Activated CD8-positive, alpha-beta memory T cell treated with anti-CD3 and anti-CD28 coated beads for 24 hours (primary cell): ENCODE measurements at places on chromosomes 1 and 21.

DNA sequence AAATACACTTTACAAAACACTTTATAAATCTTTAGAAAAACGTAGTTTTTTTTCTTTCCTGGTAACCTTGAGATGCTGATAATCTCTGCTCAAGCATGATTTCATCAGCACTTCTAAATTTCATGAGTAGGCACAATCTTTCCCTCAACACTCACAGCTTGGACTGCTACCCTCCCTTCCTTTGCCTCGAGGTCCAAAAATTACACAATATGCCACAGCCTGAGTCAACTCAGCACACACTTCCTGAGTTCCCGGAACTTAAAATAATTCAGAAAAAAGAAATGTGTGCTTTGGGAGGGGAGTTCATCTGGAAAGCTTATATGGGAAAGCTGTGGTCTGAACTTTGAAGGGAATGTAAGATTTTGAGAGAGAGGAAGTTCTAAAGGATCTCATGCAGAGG, 5.9 kb downstream of the CLCA2 start:
- no peak for DNase-seq

GRCh38 chr1:245441689-245442088, 286.9 kb downstream of the KIF26B start:
- no peak for DNase-seq

- no peak for DNase-seq
These were observed 3.3 kb downstream of the RAVER2 start for GRCh38 chr1:64748222-64748621.

DNA sequence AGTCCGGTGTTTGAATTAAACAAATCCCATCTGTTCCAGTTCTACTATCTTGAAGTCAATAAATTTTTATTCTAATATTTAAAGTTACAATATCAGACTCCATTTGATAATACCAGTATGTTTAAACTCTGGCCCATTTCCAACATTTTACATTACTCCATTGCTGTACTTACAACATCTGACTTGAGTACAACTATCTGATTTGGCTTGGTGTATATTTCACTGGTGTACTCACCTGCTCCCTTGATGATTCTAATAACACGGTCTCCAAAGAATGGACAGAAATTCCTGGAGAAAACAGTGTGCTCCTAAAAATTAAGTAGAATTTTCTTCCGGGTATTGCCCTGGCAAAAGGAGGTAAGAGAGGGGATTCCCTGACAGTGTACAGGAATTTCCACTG, 680.5 kb upstream of the ADAMTS5 start:
- no peak for DNase-seq

DNA sequence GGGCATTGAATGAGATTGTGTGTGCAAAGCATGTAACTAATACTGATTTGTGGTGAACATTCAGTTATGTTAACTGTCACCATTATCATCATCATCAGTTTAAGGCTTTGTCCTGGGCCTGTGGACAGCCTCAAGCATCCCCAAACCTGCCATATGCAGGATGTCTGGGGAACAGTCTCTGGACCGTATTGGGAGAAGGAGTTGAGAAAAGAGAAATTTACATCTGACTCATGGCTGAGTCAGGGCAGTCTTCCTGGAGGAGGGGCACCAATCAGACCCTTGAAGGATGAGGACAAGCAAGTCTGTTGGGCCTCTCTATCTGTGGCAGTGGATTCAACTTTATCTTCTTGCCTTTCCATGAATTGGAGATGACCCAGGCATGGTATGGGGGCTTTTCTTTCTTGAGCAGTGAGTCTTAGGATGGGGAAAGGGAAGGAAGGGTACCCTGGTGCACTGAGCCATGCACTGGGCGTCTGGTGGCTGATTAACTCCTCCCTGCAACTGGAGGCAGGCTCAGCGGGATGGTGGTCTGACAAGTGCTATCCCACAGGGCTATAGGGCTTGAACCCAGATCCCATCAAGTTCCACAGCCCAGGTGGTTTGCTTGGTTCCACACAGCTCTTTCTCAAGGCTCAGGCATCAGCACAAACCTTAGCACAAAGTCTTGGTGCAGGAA, 2.9 kb downstream of the PADI3 start:
- DNase-seq = no peak

- no peak for DNase-seq
These were observed 319.2 kb upstream of the SPAG17 start for GRCh38 chr1:118504221-118504644.

- no peak for DNase-seq
These were observed 5.6 kb downstream of the CAMK2N1 start for GRCh38 chr1:20480243-20480944.

DNA sequence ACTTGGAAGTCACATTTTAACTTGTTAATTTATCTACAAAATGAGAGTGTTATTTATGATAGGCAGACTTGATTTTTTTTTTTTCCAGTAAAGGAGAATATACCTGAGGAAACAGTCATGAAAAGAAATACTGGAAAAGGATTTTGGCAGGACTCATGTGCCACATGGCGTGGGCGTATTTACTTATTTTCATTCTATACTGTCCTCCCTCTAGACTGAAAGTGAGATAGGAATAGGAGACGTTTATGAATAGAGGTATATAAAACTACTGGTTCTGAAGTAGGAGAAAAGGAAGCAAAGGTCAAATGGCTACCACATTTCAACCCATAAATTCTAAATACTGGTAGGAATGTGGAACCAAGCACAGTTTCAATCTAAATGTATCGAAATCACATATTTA, 94.8 kb upstream of the MPC2 start:
- DNase-seq = no peak

GRCh38 chr1:211372463-211372862, 45.8 kb downstream of the TRAF5 start:
- DNase-seq = no peak

DNA sequence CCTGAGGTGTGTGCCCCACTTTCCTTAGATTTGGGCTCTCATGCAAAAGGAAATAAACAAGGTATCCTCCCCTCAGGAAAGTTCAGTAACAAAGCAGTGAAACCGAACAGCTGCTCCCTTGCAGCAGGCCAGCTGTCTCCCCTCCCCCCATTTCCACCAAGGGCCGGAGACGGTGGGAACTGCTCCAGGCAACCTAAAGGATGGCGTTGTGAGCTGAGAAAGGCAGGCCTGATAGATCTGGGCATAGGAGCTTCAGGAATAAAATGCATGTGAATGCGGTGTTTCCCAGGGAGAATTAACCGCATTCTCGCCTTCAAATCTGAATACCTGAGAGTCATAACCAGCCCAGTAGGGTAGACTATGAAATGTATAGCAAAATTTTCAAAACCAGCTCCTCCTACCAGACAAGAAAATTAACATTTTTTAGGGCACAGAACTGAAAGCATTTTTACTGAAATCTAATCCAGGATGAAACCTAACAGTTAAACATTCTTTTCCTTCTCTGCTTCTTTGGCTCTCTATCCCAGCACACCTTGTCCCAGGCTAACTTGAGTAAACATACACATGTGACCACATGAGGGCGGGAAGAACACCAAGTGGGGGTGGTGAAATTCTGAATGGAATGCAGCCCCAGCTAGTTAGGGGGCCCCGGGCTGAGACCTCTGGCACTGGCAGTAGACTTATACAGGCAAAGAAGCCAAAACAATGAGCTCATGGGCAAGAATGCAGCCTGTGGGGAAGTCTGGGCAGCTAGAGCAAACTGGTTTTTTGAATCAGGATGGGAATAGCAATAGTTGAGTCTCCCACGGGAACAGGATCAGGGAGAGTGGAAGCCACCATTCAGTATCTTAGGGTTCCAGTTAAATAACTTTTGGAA, 11.5 kb downstream of the MCL1 start:
- peak; percentile 88 for DNase-seq

DNA sequence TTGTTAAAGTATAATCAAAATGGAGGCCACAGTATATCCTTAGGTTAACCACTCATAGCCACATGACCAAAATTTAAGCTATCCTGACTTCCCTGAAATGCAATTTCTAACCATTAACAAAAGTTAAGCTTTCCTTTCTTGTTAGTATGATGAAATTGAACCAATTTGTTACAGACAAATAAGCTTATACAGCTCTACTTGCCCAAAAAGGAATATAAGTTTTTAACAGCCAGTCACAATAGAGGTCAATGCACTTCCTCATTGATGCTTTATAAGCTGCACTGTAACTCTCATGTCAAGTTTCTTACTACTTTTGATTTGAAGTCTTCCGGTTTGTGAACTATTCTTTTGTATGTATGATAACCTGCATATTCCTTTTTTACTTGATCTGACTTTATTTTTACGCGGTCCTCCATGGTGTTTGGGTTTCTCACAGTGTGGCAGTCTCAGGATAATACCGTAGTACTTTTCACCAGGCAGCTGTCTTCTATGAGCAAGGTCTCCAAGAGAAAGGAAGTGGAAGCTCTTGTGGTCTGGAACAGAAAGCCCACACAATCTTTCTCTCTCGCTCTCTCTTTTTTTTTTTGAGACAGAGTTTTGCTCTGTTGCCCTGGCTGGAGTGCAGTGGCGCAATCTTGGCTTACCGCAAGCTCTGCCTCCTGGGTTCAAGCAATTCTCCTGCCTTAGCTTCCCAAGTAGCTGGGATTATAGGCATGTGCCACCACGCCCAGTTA, 331.6 kb downstream of the SRGAP2C start:
- DNase-seq = no peak

GRCh38 chr1:52264530-52265115, 101.4 kb downstream of the CC2D1B start:
- DNase-seq = no peak

DNA sequence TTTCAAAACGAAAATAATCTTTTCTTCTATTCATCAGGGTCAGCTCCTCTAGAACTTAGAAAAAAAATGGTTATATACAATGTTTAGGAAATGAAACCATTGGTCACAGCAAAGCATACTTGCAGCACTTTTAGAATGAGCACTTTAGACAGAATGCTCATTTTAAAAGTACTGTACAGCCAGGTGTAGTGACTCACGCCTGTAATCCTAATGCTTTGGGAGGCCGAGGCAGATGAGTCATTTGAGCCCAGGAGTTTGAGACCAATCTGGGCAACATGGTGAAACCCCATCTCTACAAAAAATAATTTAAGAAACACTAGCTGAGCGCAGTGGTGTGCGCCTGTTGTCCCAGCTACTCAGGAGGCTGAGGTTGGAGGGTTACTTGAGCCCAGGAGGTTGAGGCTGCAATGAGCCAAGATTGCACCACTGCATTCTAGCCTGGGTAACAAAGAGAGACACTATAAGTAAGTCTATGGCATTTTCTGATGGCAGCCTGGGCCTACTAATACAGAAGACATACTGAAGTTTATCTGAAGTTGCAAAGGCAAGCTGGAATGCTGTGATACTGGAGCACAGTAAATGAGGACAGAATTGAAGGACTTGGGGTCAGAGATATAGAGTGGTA, 48.9 kb upstream of the ZNF326 start:
- DNase-seq = no peak
